Activated CD8-positive, alpha-beta T cell treated with anti-CD3 and anti-CD28 coated beads, Interleukin-2, amount 10 ng/mL, durations not matched to agents 7 days and 5 days (primary cell): ENCODE measurements at places on chromosomes 1 and 21. TPM values are rescaled to one million over a fixed set of nuclear protein-coding genes. Genes with fewer than 3 reads are reported as not detected.

DNA sequence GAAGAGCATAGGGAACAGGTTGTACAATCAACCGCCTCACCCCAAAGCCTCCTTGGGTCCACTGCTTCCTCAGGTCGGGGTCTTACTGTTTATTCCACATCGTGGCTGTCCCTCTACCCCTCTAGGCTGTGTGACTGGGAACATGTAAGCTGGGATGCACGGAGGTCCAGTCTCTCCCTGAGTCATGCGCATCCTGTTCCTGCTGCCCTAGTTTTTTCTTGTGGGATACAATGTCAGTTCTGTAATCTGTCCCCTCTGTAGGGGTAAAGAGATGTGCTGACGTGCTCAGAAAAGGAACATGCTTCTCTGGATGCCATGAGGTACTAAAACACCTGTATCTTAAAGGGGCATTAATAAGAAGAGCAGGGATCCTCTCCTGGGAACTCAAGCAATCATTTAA is 66.2 kb downstream of the SLC45A1 start:
- H3K27me3 ChIP-seq: no peaks in the 10 kb centered on the region
- peaks cover 36% of the 10 kb centered on the region for H3K4me1 ChIP-seq
- peaks cover 20% of the 10 kb centered on the region for H3K36me3 ChIP-seq
- no peak for DNase-seq

- peaks cover 33% of the 10 kb centered on the region for H3K36me3 ChIP-seq
- H3K27me3 ChIP-seq: no peaks in the 10 kb centered on the region
Observed at GRCh38 chr1:100107696-100108095, 25.0 kb downstream of the SASS6 start.

The ASCL5 gene
- not detected for total RNA-seq

The C1orf21 gene
- 4.6 TPM for total RNA-seq

GRCh38 chr1:213166852-213167251 is 115.8 kb downstream of the RPS6KC1 start:
- H3K36me3 ChIP-seq: peaks cover 4% of the 10 kb centered on the region
- no peak overlapping the region for H3K4me3 ChIP-seq
- no peaks in the 10 kb centered on the region for H3K4me1 ChIP-seq
- H3K27ac ChIP-seq: no peak overlapping the region

DNA sequence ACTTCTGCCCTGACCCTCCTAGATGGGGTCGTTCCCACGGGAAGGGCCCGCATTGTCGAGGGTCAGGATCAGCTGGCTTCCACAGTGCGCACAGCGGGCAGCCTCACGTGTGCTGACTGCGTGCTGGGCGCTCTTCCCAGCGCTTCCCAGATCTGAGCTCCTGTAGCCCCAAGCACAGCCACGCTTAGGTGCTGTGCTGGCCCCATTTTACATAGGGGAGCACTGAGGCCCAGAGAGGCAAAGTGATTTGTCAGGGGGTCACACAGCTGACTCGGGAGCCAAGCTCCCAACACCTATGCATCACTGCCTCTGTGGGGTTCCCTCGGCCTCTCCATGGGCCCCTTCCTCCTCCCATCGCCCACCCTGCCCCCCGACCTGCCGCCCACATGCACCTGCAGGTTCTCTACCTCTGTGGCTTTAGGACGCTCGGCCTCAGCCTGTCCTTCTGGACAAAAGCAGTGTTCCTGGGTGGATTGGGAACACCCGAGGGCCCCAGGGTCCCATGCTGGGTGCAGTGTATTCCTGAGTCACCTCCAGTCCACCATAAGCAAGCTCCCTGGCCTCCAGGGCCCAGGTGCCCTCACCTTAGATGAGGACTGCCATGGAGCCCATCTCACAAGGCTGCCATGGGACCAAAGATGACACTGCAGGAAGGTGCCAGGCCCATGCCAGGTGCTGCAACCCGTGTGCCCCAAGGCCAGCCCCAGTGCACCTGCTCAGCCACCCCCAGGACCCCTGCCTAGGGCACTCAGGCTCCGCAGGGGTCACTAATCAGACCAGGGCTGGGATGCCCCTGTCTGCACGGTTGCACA is 23.3 kb downstream of the TFF3 start:
- no peak overlapping the region for H3K27ac ChIP-seq
- H3K4me3 ChIP-seq: no peak overlapping the region
- DNase-seq: no peak
- no peaks in the 10 kb centered on the region for H3K27me3 ChIP-seq
- peaks cover 2% of the 10 kb centered on the region for H3K4me1 ChIP-seq

The AKNAD1 gene
- total RNA-seq: not detected

DNA sequence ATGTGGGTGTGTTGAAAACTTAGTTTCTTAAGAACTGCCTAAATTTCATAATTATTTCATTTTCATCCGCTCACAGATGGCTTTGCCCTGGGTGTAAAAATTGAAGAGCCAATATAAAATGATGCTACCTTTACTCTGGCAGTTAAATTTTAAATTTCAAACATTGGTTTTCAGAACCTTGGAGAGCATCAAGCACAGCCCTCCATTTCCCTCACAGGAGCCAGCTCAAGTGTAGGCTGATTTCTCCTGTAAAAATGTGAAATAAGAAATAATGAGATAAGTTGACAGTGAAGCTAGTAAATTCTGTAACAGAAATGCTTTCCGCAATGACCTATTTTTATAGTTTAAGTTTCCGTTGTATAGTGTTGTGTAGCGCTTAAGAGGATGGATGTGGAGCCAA is 53.9 kb upstream of the AKT3 start:
- no peaks in the 10 kb centered on the region for H3K4me1 ChIP-seq
- no peak overlapping the region for H3K4me3 ChIP-seq
- no peak for DNase-seq
- H3K36me3 ChIP-seq: no peaks in the 10 kb centered on the region
- no peak overlapping the region for H3K27ac ChIP-seq

The URB1 gene
- 19.4 TPM for total RNA-seq

- no peak for DNase-seq
- H3K4me1 ChIP-seq: no peaks in the 10 kb centered on the region
- no peaks in the 10 kb centered on the region for H3K27me3 ChIP-seq
Observed at GRCh38 chr1:44862829-44863401, 19.9 kb upstream of the PTCH2 start.

The CHRNB2 gene
- total RNA-seq: not detected

DNA sequence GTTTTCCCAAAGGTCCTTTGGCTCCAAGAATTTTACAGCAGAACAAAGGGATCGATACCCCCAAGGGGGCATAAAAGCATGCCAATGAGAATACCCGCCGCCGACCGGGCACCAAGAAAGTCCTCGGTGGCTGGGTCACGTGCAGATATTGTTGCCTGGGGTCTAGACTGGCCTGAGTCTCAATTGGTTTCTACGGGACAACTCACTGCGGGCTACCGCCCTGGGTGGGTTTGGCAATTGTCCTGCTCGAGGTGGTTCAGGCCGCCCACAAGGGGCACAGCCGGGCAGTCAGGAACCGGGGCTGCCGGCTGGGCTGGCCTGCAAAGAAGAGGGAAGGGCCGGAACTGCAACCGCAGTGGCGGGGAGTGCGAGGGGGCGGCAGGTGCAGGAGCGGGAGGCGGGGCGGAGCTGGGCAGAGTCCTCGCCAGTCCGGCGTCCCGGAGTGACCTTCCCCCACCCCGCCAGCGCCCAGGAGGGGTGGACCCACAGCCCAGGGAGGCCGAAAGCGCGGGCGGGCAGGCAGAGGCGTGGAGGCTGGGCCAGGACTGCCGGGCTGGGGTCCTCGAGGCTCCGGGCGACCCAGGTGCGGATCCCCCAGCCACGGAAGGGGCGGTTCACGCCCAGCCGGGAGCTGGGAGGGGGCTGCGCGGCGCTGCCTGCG is 926 bp upstream of the ATP1B1 start:
- H3K4me1 ChIP-seq: peaks cover 41% of the 10 kb centered on the region
- H3K36me3 ChIP-seq: peaks cover 12% of the 10 kb centered on the region
- no peak overlapping the region for H3K27ac ChIP-seq
- peak overlapping the region; percentile 76 for H3K4me3 ChIP-seq
- H3K27me3 ChIP-seq: peaks cover 16% of the 10 kb centered on the region

The LY9 gene
- total RNA-seq: 24.7 TPM

GRCh38 chr1:37186246-37186756 is 152.0 kb upstream of the GRIK3 start:
- peaks cover 15% of the 10 kb centered on the region for H3K27me3 ChIP-seq
- no peaks in the 10 kb centered on the region for H3K36me3 ChIP-seq
- no peak overlapping the region for H3K27ac ChIP-seq
- H3K4me1 ChIP-seq: no peaks in the 10 kb centered on the region
- no peak overlapping the region for H3K4me3 ChIP-seq
- no peak for DNase-seq

DNA sequence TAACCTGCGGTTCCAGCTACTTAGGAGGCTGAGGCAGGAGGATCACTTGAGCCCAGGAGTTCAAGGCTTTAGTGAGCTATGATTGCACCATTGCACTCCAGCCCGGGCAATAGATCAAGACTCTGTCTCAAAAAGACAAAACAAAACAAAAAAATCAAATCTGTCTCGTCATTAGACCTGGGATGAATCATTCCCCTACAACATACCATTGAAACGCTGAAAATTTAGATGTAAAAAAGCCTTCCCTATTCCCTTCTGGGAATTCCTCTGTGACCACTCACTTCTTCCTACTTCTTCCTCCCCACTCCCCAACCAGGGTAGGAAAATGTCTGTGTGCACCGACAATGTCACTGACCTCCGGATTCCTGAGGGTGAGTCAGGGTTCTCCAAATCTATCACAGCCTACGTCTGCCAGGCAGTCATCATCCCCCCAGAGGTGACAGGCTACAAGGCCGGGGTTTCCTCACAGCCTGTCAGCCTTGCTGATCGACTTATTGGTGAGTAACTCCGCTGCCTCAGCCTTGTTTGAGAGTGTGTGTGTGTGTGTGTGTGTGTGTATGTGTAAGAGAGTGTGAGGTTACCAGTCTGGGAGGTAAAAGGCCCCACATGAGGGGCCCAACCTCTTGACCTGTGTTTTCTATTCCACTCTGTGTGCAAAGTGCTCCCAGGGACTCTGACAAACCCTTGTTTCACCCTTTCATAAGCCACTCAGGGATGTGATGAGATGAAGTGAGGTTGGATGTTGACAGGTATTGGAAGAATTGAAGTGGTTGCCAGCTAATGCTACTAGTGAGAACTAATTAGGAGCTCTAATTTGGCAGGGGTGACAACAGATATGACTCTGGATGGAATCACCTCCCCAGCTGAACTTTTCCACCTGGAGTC is 16.3 kb upstream of the SARS1 start:
- peaks cover 19% of the 10 kb centered on the region for H3K4me1 ChIP-seq
- no peak overlapping the region for H3K27ac ChIP-seq
- H3K36me3 ChIP-seq: no peaks in the 10 kb centered on the region
- no peak overlapping the region for H3K4me3 ChIP-seq

The AIDA gene
- 67.1 TPM for total RNA-seq

DNA sequence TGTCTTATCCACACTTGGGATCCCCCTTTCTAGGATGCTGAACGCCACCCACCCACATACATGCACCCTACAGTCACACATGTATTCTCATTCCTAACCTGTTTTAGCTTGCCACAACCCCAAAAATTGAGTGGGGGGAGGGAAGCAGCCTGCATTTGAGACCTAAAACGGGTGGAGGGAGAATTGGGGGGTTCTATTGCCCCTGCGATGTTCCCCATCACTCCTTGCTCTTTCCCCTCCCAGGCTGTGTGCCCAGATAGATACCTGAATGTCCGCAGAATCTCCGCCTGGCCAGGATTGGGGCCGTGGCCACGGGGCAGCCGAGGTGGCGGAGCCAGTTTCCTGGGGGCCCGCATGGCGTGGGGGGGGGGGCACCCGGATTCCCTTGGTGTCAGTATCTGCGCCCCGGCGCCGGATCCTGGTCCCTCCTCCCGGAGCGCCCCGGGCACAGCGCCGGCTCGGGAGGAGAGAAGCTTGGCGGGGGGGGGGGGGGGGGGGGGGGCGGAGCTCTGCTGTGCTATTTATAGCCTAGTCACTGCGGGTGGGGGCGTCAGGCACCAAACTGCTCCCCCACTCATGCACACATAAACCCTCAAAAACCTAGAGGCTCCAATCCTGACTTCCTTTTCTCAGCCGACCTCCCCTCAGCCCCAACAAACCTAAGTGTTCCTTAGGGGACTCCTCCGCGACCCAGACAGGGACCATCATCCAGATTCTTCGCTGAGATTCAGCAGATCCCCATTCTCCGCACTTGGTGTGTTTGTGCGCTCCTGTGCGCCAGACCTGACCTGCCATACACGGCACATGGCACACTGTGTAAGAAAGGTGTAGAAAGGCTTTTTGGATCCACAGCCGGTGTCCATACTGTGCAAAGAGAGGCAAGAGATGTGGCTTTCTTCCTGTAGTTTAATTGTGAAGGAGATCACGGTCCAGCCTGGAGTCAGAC is 1.9 kb downstream of the ANKRD34A start:
- H3K27me3 ChIP-seq: no peaks in the 10 kb centered on the region
- H3K27ac ChIP-seq: peak overlapping the region; percentile 84
- peak overlapping the region; percentile 93 for H3K4me3 ChIP-seq
- peak; percentile 38 for DNase-seq
- H3K4me1 ChIP-seq: peaks cover 63% of the 10 kb centered on the region
- H3K36me3 ChIP-seq: peaks cover 10% of the 10 kb centered on the region

DNA sequence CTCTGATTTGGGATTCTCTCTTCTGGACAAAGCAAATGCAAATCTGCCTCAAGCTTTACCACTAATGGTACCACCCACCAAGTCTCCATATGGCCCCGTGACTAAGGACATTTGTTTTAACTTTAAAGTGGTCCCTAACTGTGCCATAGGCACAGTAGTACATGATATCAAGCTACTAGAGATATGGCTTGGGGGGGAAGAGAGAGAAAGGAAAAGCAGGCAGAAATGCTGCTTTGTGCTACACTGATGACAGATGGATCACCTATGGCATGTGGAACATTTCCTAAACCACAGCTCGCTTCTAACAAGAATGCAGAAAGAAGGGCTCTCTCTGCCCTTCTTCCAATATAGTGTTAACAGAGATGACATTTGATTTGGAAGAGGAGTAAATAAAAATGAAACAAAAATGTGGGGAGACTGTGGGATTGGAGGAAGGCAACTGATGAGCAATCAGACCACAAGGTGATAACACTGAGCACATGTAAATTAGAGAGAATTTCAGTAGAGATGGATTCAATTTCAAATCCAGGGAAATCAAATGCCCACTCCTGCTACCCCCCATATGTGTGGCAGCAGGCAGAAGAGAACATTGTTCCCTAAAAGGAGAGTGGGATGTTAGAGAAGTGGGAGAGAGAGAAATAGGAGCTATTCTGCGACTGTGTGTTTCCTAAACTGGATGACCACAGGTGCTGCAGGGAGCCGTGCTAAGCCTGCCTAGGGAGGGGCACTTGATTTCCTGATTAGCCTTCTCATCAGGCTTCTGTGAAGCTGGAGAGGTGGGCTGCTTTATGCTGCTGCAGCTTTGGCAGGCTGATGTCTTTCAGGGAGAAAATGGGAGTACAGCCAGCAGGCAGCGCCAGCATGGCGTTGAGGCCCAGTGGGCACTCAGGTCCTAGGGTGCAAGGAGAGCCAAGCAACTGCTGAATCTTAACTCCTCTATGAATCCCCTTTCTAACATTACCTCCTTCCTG is 75.3 kb downstream of the ZNF648 start:
- no peaks in the 10 kb centered on the region for H3K36me3 ChIP-seq
- no peak for DNase-seq
- H3K4me3 ChIP-seq: no peak overlapping the region
- H3K27me3 ChIP-seq: peaks cover 18% of the 10 kb centered on the region

GRCh38 chr1:99704356-99704816 is 58.5 kb downstream of the PALMD start:
- H3K27me3 ChIP-seq: peaks cover 8% of the 10 kb centered on the region
- H3K27ac ChIP-seq: no peak overlapping the region
- no peak overlapping the region for H3K4me3 ChIP-seq
- peaks cover 7% of the 10 kb centered on the region for H3K4me1 ChIP-seq

- no peak overlapping the region for H3K27ac ChIP-seq
- no peak overlapping the region for H3K4me3 ChIP-seq
- H3K4me1 ChIP-seq: no peaks in the 10 kb centered on the region
- DNase-seq: no peak
Observed at GRCh38 chr1:75472089-75472970, 138.6 kb downstream of the SLC44A5 start.

The ZNF281 gene
- 14.3 TPM for total RNA-seq

GRCh38 chr1:219020386-219020785 is 153.3 kb upstream of the LYPLAL1 start:
- H3K4me3 ChIP-seq: no peak overlapping the region
- H3K36me3 ChIP-seq: no peaks in the 10 kb centered on the region
- H3K27ac ChIP-seq: no peak overlapping the region
- H3K27me3 ChIP-seq: no peaks in the 10 kb centered on the region
- no peak for DNase-seq
